ENCODE measurements at places on chromosomes 3 and 15.

DNA sequence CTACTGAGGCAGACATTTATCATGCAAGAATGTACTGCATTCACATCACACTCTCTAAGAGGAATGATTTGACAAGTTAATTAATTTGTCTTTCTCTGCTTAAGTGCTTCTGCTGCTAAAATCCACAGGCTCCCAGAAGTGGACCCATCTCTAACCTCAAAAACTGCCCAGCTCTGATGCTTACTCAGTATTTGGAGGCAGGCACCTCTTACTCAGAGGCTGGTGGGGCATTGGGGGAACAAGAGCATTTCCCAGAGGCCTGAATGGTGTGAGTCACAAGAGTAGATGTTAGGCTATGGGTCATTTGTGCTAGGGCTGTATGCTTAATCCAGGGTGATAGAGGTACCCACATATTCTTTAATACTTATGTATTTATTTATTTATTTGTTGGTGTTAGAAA, 34.4 kb upstream of the HCN4 start:
- no peak for DNase-seq

GRCh38 chr3:155555479-155556060, 189.3 kb downstream of the PLCH1 start:
- DNase-seq: no peak

DNA sequence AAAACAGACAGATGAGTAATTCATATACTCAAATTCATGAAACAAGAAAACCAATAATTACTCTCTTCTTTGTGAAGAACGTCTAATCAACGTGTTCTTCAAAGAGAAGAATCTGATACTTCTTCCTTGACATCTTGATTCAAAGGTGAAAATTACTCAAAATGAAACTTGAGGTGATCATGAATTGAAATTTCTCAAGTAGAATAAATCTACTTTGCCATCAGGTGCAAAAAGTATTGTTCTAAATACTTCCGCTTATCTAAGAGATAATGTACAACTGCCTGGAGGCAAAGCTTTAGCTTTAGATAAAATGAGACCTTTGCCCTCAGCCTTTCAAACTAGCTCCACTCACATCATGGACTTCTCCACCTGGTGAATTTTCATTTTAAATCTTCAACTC, 13.9 kb upstream of the XXYLT1 start:
- DNase-seq: no peak

DNA sequence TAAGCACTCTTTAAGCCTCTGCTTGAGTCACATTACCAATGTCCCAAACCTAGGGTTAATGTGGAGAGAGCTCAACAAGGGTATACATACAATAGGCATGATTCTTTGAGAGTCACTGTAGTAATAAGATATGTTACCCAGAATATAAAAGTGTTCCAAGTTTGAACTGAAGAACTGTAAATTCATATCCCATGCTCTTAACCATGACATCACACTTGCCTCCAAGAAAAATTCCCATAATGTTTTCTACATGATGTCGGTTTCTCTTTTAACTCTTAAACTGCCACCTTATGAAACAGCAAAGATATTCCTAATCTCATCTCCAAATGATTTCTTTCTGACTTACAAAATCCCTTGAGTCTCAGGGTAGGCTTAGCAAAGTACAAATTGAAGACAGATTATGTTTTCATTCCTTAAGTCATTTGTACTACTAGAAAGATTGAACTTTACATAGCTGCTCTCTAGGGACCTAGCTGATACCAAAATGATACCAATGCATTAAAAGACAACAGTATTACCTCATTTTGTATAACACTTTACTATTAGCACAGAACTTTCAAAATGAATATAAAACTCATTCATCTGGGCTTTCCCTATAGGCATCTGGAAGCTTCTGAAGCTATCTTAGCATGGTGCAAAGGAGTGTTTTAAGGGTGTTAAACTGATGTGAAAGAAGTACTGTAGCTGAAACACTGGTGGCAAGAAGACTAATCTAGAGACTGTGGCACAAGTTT, 127.1 kb downstream of the KCNMB2 start:
- no peak for DNase-seq

DNA sequence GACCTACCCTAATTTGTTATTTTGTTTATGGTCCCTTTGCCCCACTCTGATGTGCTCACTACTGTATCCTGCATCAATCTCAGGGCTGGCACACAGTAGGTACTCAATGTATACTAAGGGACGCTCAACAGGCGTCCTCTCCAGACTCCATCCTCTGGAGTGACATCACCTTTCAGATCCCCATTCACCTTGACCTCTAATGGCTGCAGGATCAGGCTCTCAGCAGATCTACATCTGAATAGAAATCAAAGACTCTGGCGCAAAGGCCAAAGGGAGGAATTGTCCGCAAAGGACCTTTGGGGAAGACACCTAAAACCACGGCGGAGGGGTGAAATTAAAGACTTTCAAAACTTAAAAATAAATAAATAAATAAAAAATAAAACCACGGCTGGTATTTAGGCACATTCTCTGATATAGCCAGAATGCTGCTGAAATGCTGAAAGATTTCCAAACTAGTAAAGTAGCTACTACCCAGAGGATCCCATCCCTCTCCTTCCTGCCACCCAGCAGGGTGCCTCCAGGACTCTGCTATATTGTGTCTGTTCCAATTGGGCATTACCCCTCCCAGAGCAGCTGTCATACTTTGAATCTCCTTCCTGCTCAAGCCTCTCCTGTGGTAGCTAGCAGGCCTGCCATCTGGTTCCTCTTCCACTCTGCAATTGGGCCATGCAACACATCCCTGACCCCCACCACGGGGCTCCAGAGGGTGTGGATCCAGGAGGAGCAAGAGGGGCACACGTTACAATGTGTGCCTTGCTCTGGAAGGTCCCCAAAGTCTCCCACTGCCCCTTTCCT, 6.1 kb downstream of the SHF start:
- no peak for DNase-seq

GRCh38 chr3:179672918-179673317, 20.1 kb downstream of the USP13 start:
- no peak for DNase-seq

DNA sequence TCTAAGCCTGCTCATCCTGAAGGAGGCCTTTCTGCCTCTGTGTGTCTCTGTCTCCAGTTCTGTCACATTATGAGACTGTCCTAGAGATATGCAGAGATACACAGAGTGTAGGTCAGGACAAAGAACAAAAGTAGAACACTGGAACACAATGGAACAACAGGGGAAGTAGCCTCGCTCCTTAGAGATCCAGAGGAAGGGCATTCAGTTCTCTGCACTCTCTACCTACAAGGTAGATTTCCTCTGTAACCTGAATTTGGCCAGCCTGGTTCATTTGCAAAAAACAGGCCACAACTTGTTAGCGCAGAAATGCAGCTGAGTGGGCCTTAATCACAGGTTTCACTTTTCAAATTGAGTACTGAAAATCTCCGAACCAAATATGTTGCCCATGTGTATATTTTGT, 19.4 kb downstream of the NEK10 start:
- DNase-seq: no peak

DNA sequence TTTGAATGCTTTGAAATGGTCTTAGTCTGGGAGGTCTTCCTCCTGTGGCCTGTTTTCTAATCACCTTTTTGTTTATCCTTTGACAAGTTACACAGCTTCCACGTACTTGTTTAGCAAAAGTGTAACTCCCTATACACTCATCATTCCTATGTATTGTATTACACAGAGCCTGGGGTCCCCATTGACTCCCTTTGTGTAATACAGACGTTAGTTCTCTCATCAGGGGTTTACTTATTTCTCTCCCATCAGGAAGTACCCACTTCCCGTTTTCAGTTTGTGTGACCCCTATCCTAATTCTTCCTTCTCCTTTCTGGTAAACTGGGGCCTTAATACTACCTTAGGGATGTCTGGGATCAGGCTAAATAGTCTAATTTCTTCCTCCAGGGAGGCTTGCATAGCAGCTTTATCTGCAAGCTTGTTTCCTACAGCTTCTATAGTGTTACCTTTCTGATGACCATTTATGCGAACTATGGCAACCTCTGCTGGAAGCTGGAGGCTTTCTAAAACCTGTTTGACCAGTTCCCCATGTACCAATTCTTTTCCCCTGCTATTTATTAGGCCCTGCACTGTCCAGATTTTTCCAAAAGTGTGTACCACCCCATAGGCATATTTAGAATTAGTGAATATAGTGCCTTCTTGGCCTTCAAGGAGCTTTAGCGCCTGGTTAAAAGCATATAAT, 22.4 kb downstream of the ARL8B start:
- DNase-seq: no peak

GRCh38 chr3:42802876-42803413, 1.3 kb downstream of the HIGD1A start:
- no peak for DNase-seq

DNA sequence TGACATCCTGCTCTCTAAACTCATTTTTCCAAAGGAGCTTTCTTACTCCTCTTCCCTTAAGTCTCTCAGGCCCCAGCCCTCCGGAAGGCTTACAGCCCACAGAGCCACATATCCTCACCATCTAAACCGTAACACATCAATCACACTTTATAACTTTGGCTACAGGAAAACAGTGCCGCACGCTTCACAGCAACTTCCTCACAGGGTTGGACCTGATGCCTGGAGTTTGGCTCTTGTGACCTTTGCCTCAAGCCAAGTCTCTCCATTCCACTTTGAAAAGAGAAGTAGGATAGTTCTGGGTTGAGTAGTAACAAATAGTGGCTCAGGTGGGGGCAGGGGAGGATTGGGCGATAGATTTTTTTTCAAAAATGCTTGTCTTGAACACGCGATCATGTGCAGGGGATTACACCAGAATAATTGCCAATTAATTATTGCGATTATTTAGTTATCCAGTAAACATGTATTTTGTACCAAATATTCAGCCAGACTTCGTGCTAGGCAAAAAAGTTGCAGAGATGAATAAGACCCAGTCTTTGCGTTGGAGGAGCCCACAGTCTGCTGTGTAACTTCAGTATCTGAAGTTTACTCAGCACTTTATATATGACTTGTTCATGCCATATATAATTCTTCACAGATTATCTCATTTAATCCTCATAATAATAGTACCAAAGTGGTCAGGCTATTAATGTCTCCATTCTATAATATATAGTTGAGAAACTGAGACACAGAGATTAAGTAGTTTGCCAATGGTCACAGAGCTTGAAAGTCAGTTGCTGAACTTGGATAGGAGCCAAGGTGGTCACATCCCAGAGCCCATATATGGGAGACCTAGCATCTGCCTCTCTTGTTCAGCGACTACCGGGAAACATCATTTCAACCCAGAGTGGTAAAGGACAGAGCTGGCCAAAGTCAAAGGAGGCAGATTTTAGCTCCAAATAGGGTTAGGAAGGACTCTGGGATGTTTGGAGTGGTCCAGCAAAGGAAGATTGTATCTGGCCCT, 2.4 kb upstream of the ETV5 start:
- no peak for DNase-seq

DNA sequence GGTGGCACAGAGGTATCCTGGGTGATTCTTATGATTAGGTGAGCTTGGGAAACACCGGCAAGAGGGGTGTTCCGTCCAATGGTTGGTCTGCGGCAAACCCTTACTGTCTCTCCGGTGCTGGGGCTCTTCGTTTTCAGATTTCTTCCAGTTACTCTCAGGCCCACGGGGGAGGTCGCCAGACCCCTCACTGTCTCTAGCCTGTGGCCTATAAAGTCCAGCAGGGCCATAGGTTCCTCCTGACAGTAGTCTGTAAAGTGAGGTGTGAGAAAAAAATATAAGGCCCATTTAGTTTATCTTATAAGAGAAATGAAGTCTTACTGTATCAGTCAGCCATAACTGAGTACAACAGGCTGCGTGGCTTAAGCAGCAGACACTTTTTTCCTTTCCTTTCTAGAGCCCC, 1.4 kb downstream of the ESYT3 start:
- no peak for DNase-seq

DNA sequence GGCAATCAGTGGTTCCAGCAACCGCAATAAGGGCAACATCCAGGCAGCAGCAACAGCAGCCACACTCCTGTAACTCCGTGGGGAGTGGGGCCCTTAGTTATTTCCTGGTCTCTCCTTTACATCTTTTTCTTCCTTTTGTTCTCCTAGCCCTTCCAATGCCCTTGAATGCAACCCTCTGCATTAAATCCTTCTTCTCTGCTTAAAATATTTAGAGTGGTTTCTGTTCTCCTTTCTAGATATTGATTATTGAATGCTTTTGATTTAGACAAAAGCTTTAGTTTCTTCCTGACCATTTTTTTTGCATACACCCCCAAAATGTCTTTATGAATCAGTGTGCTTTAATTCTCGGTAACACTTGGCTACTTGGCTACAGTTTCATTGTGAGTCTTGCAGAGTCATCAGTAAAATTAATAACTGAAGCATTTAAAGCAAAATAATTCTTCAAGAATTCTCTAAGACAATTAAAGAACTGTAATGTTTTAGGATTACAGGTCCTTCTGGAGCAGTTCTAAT, 586.1 kb downstream of the MECOM start:
- DNase-seq: no peak

DNA sequence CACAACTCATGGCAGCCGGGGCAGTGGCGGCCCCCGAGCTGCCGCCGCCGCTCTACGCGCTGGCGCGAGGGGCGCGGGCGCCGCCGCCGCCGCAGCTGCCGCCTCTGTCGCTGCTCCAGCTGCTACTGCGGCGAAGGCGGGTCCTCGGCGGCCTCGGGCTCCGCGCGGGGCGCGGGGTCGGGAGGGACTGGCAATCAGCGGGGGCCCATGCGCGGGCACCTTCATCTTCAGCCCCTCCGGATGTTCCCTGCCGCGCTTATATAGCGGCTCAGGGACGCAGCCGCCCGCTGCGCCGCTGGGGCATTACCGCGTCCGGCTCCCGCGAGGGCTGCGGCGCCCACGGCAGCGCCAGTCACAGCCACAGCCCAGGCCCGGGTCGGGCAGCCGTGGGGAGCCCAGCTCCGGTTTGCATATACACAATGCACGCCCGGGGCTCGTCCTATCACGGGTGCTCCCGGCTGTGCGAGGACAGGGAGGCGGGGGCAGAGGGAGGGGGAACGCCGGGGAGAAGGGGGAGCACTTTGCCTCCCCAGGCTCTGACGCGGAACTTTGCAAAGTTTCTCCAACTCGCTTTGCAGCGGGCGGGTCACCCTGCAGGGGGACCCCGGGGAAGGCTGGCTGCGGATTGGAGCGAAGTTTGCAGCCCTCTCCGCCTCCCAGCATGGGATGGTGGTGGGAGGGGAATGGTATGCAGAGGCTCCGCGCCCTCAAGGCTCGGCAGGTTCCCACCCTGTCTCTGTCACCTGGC, at the start of gene VGLL3:
VGLL3 (minus strand) TSS at position 416 of the 748 bp plus-strand sequence; CDS start at position 10, 406 bp downstream.
- DNase-seq: no peak

GRCh38 chr15:42274702-42274989, 1.4 kb upstream of the TMEM87A start:
- no peak for DNase-seq

- DNase-seq: no peak
These were observed 7.4 kb upstream of the LRRFIP2 start for GRCh38 chr3:37181756-37182155.

GRCh38 chr3:138850151-138850550, 15.4 kb upstream of the PIK3CB start:
- no peak for DNase-seq

GRCh38 chr3:107236655-107237337, 140.4 kb upstream of the CCDC54 start:
- no peak for DNase-seq

- no peak for DNase-seq
These were observed 8.5 kb upstream of the PLXND1 start for GRCh38 chr3:129614927-129615363.

- DNase-seq: no peak
These were observed 516.1 kb downstream of the MECOM start for GRCh38 chr3:169147238-169148008.

- DNase-seq: no peak
These were observed 159.5 kb downstream of the SQOR start for GRCh38 chr15:45794304-45794703.

GRCh38 chr3:190362258-190362657, 25.7 kb upstream of the CLDN16 start:
- DNase-seq: no peak

- DNase-seq: no peak
These were observed 223.0 kb upstream of the P2RY1 start for GRCh38 chr3:152611905-152612304.
